ENCODE measurements at places on chromosomes 5 and 9.

DNA sequence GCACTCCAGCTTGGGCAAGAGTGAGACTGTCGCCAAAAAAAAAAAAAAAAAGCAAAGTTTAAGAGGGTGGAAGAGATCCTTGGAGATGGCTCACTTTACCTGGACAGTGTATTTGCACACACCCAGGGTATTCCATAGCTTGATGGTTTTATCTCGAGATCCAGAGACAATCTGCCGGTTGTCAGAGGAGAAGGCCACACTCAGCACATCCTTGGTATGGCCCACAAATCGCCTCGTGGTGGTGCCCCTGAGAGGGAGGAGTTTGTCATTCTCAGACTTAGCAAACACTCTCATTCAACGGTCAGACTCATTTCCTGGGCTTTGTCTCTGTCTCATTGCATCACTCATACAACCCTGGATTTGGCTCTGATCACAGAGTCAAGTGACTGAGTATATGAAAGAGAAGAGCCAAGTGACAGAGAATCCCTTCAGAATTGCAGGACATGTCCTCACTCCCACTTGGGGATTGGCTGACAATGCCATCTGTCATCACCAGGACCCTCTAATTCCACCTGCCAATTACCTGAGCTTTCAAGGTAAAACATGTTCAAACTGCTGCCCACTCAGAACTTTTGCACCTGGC lies 2.2 kb downstream of the RACK1 start:
- DNase-seq = no peak

- no peak for DNase-seq
Measured at GRCh38 chr5:27308153-27308552, 269.8 kb upstream of the CDH9 start.

DNA sequence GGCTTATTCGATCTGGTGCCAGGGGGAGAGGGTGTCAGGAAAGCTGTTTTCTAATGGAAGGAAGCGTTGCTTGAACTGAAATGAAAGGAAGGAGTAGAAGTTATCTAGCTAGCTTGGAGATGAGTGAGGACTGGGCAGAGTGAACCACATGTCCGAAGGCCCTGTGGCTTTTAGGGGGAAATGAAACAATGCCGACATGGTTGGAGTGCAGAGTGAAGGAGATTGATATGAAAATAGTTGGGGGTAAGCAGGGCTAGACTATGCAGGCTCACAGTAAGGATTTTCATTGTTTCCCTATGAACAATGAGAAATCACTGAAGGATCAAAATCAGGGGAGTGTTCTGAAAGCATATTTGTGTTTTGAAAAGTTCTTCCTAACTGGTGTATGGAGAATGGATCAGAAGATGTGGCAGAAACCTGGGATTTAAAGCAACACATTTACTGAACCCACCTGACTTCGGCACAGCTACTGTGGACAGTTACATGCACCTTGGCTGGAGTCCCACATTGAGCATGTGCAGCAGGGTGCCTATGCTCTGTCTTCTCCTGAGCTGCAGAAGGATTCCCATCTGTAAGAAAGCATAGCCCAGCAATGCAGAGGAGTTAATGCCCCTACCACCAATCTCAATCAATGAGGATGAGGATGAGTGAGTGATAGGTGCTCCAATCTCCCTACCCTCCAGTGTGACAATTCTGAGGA lies 144.4 kb upstream of the TBCA start:
- no peak for DNase-seq

DNA sequence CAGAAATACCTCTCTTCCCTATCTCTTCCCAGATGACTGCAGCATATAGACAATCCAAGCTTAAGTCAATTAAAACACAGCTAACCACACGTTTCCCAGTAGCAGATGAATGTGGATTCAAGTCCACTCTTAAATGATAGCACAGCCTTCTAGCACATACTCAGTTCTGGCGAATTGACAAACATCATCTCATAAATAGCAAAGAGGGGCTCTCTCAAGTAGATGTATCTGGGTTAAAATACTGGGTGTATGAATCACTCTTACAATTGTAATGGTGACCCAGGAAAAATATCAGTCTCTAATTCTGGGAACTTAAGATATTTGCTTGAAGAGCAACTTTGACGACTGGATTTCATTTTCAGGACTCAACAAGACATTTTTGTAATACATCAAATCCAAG lies 67.0 kb upstream of the HAPLN1 start:
- DNase-seq = no peak

DNA sequence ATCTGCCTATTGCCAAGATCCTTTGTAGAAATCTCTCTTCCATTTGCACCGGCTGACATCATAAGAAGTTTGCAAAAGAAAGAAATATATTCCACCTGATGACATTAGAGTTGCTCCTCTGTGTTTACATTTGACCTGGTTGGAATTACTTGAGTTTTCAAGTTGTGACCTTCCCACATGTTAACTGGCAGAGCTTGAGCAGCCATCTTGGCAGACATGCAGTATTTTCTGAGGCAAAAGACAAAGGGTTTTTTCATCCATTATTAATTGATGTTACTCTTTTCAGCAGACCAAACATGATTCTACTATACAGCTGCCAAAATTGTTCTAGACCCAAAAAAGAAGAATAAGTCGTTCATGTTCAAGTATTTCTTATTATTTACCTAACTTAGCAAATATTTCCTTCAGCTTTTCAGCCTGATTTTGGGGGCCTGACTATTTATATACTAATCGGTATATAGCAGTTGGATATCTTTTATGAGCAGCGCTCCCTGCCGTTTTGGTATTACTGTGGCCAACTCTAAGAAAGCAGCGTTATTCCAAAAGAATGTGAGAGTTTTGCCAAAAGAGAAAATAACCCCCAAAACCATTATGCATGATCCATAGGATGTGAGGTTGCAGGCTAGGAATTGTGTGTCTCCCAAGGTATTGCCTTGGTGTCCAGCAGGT lies 212.9 kb downstream of the PBX3 start:
- no peak for DNase-seq

DNA sequence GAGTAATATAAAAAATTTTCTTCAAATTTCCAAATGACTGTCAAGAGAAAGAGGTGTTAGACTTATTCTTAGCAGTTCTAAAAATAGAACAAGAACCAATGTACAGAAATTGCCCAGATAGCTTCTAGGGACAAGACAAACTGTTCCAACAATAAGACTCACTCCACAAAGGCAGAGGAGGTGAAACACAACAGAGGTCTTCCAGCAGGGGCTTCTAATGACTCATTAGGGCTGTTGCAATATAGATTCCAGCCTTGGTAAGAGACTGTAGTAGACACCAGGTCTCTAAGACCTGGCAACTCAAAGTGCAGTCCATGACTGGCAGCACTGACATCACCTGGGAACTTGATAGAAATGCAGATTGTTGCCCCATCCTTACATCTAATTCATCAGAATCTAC lies 134.6 kb upstream of the VLDLR start:
- no peak for DNase-seq

GRCh38 chr5:23864786-23865185 lies 357.4 kb downstream of the PRDM9 start:
- no peak for DNase-seq

DNA sequence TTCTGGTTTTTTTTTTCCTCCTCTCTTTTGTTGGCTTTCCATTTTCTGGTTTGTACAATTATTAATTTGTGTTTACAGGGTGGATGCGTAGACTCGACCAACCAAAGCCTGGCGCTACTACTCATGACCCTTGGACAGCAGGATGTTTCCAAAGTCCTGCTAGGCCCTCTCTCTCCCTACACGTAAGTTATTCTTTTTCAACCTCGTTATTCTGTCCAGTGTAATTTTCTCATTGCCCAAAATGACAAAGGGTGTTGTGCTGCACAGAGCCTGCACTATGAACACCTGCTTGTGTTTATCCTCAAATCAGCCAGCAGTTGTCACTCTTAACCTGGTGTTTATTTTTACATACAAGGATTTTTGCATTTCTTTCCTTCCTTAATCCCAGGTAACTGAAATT lies 56.6 kb downstream of the RCL1 start:
- DNase-seq = no peak

DNA sequence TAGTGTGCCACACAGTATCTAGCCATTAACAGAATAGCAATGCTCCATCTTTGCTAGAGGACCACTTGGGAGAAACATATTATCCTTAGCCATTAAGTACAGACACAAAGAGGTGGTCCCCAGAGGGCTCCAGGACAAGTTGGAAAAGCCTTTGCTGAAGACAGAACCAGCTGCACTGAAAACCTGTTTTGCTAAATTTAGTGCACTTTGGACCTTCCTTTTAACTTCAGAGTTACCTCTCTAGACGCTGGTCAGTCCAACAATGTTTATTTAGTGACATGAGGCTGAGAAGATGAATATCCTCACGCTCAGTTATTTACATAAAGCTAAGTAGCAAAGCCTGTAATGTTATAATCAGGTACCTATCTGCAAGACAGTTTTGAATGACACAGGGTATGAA lies 265.0 kb upstream of the ZNF608 start:
- no peak for DNase-seq

DNA sequence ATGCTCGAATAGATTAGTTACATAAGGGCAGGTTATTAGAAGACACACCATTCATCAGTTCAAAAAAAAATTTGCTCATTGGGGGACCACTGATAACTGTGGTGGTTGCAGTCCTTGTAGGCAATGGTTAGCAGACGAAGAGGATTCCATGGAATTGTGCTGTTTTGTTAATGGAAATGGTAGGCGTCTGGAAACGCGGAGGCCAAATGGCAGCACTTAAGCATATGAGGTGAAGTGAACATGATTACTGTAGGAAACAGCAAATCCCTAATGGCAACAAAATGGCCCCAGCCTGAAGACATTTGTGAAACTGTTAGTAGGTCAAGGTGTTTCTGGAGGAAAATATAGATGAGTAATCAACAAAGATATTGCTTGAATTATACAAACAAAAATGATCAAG lies 535.4 kb upstream of the PTPRD start:
- DNase-seq = no peak

DNA sequence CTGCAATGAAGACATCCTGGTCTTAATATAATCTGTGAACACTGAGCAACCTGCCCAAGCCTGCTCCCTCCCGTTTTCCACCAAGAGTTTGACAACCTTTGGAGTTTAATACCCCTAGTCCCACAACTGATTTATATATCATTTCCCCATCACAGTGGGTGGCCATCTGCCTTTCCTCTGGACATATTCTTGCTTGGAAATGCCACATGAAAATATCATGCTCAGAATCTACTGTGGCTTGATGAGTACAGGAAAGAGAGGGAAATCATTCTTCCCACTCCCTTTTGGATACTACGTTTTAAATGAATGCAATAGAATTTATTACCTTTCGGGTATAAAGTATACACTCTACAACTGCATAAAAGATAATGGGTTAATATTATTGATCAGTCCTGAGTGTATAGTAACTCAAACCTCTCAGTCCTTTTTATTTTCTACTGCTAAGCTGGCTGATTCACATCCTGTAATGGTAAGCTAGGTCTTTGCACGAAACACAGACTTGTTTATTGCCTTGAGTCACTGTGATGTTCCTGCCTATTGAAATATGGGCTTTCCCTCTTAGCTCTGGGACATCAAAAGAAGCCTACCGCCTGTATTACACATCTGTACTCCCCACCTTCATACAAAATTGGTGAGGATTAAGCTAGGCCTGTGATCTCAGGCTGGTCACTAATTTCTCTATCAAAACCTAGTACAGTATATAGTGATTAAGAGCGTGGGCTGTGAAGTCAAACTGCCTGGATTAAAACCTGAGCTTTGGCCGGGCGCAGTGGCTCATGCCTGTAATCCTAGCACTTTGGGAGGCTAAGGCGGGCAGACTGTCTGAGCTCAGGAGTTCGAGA lies 67.6 kb upstream of the NR5A1 start:
- DNase-seq = no peak

DNA sequence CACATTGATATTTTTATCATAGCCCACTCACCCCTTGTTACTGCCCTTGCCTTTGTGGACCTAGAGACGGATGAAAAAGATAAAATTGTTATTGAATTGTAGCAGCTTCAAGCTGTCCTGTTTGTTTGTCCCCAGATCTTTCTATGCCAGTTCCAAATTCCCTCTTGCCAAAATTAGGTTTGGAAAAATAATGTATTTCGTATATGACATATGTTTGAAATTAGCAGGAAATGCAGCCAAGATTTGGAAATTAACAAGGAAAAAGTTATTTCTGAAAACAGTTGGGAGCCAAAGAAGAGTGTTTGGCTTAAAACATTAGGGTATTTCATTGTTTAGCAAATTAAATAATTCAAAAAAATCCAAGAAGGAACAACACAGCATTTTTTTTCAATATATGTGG lies 33.5 kb downstream of the SPATA31D1 start:
- no peak for DNase-seq

DNA sequence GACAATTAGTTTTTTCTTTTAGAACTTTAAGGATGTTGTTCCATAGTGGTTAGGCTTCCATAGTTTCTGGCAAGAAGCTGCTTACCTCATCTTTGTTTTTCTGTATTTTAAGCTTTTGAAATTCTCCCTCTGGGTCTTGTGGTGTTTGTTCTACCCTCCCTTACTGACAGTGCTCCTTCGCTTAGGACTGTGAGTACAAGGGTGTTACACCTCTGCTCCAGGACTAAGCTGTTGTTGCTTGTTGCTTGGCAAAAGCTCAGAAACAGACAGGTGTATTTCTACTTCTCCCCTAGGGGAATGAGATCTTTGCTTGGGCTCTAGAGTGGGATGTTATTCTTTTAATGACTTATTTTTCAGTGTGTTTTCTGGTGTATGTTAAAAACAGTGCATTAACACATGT lies 225.2 kb downstream of the WDR70 start:
- no peak for DNase-seq

- DNase-seq = no peak
Measured at GRCh38 chr9:79155308-79155707, 416.5 kb upstream of the TLE4 start.

DNA sequence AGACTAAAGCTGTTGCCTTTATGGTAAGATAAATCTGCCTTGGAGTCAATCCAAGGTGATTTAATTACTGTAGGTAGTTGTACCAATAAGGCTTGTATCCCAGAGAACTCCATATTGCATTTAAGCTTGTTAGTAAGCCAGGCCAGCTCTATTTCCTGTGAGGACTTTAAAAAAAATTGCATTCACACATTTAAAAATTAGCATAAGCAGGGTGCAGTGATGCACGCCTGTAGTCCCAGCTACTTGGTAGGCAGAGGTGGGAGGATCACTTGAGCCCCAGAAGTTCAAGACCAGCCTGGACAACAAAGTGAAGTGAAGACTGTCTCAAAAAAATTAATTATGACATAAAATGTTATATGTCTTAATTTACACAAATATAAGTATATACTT lies 28.7 kb upstream of the ABL1 start:
- no peak for DNase-seq

DNA sequence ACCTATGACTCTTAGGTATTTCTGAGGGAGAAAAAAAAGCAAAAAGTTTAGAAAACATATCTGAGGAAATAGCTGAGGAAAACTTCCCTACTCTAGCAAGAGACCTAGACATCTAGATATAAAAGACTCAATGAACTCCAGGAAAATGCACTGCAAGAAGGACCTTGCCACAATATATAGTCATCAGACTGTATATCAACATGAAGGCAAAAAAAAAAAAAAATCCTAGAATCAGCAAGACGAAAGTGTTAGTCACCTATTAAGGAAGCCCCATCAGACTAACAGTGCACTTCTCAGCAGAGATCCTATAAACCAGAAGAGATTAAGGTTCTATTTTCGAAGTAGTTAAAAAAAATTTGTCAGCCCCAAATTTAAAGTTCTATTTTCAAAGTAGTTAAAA lies 166.2 kb downstream of the TMEM38B start:
- no peak for DNase-seq

Data from SIG-M5 (cell line).